Posterior cingulate gyrus (tissue), 11 donors: ENCODE measurements at places on chromosomes 16 and 17.

- no peak for DNase-seq
These were observed 120.2 kb upstream of the SALL1 start for GRCh38 chr16:51271156-51271701.

DNA sequence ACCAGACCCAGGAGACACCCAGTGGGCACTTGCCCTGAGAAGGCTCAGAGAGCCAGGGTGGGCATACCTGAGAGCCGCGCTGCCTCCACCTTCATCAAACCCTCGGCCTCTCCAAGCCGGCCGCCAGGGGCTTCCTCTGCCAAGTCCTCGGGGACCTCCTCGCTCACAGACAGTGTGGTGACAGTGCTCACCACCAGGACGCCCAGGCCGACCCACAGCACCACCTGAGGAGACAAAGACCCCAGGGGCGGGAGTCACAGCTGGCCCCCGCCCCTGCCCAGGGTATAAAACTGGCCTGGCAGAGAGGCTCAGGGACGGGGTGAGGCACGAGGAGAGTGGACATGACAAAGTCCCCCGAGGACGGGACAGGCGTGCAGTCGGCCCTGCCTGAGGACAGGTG lies 21.1 kb downstream of the NDUFAF8 start:
- DNase-seq: no peak

DNA sequence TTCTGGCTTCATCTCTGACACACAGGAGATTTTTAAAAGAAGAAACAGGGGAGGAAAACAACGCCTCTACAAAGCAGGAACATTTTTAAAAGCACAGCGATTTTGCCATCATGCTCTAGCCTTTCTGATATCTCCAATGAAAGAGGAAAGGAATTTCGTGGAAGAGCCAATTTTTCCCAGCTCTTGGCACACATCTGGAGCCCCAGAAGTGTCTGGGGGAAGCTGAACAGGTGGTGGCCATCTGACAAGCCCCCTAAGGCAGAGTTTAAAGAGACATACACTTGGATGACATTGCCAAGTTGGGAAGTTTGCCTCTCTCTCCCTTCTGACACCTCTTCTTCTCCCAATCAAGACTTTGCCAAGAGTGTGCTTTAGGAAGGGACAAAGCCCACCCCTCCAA lies 82.1 kb downstream of the CCT6B start:
- no peak for DNase-seq

GRCh38 chr16:56742030-56742984 lies 12.4 kb downstream of the NUP93 start:
- no peak for DNase-seq

DNA sequence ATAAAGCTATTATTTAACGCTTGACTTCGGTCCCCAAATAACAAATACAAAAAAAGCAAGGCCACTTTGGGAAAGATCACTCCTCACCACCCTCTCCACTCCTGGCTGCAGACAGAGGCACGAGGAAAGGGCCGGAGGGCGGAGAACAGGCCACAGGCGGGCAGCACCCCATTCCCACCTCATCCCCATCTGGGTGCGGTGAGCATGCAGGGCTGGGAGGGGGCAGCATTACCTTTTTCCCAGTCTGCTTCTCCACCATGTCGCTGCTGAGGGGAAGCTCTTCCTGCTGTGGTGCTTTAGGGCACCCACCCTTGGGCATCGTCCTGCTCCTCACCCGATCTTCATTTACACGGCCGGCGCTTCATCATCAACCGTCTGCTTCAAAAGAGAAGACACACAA lies 99.2 kb downstream of the ZNF778 start:
- no peak for DNase-seq

DNA sequence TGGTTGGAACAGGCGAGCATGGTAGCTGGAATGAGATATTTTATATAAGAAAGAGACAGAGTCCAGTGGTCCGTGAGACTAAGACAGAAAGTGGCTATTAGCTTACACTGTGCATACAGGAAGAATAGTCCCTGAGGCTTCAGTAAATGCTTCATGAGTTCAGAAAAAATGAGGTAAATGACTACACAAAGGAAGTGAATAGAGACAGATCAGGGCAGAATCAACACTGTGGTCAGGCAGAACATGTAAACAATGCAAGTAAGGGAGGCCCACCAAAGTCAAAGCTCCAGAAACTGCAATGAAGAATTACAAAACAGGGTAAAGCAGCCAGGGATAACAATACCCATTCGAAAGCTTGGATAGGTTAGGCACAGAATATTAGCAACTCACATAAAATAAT lies 4.8 kb downstream of the ABCA10 start:
- DNase-seq: no peak
